Stimulated activated CD4-positive, alpha-beta T cell treated with anti-CD3 and anti-CD28 coated beads, TNF-alpha, amount 100 ng/mL, for 1 hour (primary cell): ENCODE measurements at places on chromosomes 13 and 19.

DNA sequence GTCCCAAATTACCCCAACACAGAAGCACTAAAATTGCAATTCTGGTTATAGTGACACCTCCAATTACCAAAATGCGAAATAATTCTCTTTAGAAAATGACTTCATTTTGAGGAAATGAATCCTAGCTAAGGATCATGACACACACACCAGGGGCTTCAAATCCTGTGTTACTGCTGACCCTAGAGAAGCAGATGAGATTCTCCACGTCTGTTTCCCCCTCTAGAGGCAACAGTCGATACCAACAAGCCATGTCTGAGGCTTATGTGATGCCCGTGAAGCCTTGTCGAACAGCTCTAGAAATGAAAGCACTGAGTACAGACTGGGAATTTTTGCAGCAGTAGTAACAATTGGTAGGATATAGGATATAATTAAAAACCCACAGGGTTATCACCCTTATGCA, 153.6 kb upstream of the TMTC4 start:
- no peak for DNase-seq

- no peak for DNase-seq
Measured at GRCh38 chr19:47456721-47457474, 14.8 kb downstream of the SLC8A2 start.

- no peak for DNase-seq
Measured at GRCh38 chr13:111472083-111472482, 151.6 kb downstream of the TEX29 start.

- DNase-seq, result no peak
Measured at GRCh38 chr13:20126541-20127261, 34.2 kb downstream of the GJA3 start.

- DNase-seq, result no peak
Measured at GRCh38 chr13:23674795-23675640, 104.8 kb downstream of the TNFRSF19 start.

- DNase-seq, result no peak
Measured at GRCh38 chr13:39297023-39297422, 258.8 kb downstream of the NHLRC3 start.

DNA sequence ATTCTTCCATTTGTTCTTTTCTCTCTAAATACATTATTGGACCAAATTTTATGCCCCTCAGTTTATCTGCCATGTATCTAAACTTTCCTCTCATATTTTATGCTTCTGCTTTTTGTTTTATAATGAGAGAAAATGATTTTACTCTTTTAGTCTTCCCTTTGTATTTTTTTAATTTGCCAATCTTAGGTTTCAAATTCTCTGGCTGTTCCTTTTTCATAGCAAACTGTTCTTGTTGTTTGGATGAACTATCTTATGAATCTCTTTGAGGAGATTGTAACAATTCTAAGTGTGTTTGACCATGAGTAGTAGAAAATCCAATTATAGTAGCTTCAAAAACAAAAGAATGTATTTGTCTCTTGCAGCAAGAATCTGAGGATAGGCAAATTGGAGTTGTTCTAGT, 290.5 kb downstream of the NDFIP2 start:
- no peak for DNase-seq

DNA sequence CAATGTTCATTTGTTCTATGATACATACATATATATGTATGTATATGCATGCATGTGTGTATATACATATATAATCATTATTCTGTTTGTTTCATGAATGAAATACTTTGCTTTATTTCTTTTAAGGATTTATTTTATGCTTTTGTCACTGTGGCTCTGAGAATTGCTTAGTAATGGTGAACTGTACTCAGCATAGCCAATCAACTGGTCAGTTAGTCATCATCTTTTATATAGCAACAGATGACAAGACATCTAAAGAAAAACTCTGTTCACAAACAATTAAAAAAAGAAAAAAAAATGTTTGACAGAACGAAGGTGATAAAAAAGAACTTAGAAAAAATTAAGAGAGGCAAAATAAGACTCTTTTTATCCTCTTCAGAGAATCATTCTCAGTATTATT, 1440.3 kb downstream of the PCDH9 start:
- DNase-seq, result no peak

- DNase-seq, result no peak
Measured at GRCh38 chr19:39969681-39970424, 1.1 kb upstream of the PSMC4 start.
